ENCODE measurements at places on chromosomes 5 and 9. TPM values are rescaled to one million over a fixed set of nuclear protein-coding genes. Genes with fewer than 3 reads are reported as not detected.

The EQTN gene
- total RNA-seq: 3.0 TPM

The ANKRD18B gene
- 21.6 TPM for total RNA-seq

The SPINK6 gene
- not detected for total RNA-seq

The LIFR gene
- 120 TPM for total RNA-seq

The TAF11L12 gene
- not detected for total RNA-seq

The IFNK gene
- not detected for total RNA-seq

Data from prostate gland (tissue), 2 donors.